ENCODE measurements at places on chromosomes 7 and 10. TPM values are rescaled to one million over a fixed set of nuclear protein-coding genes. Genes with fewer than 3 reads are reported as not detected.

Gene AKR1C8
- total RNA-seq, result not detected

Gene MRPL43
- total RNA-seq, result 44.6 TPM

Gene ZPBP
- not detected for total RNA-seq

Gene ATG9B
- not detected for total RNA-seq

Gene CDC123
- total RNA-seq, result 108 TPM

Gene VWA2
- total RNA-seq, result 6.8 TPM

Gene CFAP46
- total RNA-seq, result not detected

Gene HOXA11
- not detected for total RNA-seq

Gene VOPP1
- total RNA-seq, result 81.6 TPM

Gene GSTO1
- total RNA-seq, result 180 TPM

Gene FKBP6
- total RNA-seq, result not detected

Gene ANK3
- total RNA-seq, result 14.7 TPM

Gene SSC4D
- 5.3 TPM for total RNA-seq

Gene DBF4
- total RNA-seq, result 16.0 TPM

Gene CYP2C9
- total RNA-seq, result not detected

Gene CLDN3
- total RNA-seq, result not detected

Gene CCDC136
- 0.43 TPM for total RNA-seq

Gene CHST15
- total RNA-seq, result 17.3 TPM

Gene GLI3
- 2.3 TPM for total RNA-seq

Gene NEUROG3
- not detected for total RNA-seq

Gene CPN1
- total RNA-seq, result not detected

Gene DRGX
- total RNA-seq, result not detected

Gene PON1
- total RNA-seq, result not detected

Gene SUN3
- not detected for total RNA-seq

Gene OR2F1
- not detected for total RNA-seq

Gene ADAM8
- 17.5 TPM for total RNA-seq

Gene CDHR1
- total RNA-seq, result 4.0 TPM

Gene HOXA1
- total RNA-seq, result 0.64 TPM

Gene GRID2IP
- total RNA-seq, result not detected

Gene SMNDC1
- 8.5 TPM for total RNA-seq

Gene TFEC
- under 0.01 TPM for total RNA-seq

Gene MKX
- 0.43 TPM for total RNA-seq

Gene CYP3A7
- not detected for total RNA-seq

Gene MORN4
- total RNA-seq, result 6.0 TPM

Gene ZNF655
- total RNA-seq, result 52.9 TPM

Gene GNG11
- total RNA-seq, result 1.3 TPM

Gene GRK5
- 2.8 TPM for total RNA-seq

Gene CTBP2
- 125 TPM for total RNA-seq

Gene FAM25A
- 10.8 TPM for total RNA-seq

Gene KCNH2
- 0.21 TPM for total RNA-seq

Gene LRRC18
- not detected for total RNA-seq

Gene TAF6
- 34.3 TPM for total RNA-seq

Gene DNAJC1
- total RNA-seq, result 80.4 TPM

Gene TMEM229A
- total RNA-seq, result not detected

Gene EVX1
- total RNA-seq, result not detected

Gene C7orf33
- total RNA-seq, result not detected

Gene NKX1-2
- 2.2 TPM for total RNA-seq

Gene LAMB1
- 60.5 TPM for total RNA-seq

Gene DOCK1
- 195 TPM for total RNA-seq

Gene HABP2
- total RNA-seq, result not detected

Gene ATOH7
- not detected for total RNA-seq

Gene ASZ1
- total RNA-seq, result not detected

Gene SVOPL
- not detected for total RNA-seq

Gene ADGRA1
- not detected for total RNA-seq

Gene PCDH15
- not detected for total RNA-seq

Gene PLAC9
- total RNA-seq, result not detected

Gene OR13A1
- total RNA-seq, result under 0.01 TPM

Gene PRPS1L1
- not detected for total RNA-seq

Gene UPK3B
- 1.7 TPM for total RNA-seq

Measured in tracheal epithelial cell (primary cell).